Posterior vena cava (tissue), 2 donors: ENCODE measurements at places on chromosomes 12 and 14. TPM values are rescaled to one million over a fixed set of nuclear protein-coding genes. Genes with fewer than 3 reads are reported as not detected.

DNA sequence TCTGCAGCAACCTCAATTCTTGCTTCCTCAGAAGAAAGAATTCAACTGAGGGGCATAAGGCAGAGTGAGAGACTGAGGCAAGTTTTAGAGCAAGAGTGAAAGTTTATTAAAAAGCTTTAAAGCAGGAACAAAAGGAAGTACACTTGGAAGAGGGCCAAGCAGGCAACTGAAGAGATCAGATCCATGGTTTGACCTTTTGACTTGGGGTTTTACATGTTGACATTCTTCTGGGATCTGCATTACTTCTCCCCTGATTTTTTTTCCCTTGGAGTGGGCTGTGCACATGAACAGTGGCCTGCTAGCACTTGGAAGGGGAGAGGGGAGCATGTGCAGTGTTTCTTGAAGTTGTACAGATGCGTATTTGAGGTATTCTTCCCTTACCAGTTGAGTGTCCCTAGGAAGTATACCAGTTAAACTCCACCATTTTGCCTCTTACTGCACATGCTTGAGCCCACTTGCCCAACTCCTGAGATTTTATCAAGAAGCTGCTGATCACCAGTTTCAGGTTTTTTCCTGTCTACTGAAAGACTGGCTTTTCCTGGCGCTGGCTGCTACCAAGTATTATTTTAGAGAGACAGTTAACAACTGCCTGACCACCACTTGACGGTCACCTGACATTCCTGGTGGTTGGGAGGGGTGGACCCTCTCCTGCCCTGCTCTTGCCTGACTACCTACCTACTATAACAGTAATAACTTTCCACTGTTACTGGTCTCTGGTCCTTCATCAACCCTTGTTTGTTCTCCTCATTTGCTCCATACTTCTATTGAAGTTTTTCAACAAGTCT, 26.0 kb upstream of the TMTC2 start:
- no peak for DNase-seq

Gene DBX2
- total RNA-seq = 0.93 TPM

Gene FITM1
- not detected for total RNA-seq

DNA sequence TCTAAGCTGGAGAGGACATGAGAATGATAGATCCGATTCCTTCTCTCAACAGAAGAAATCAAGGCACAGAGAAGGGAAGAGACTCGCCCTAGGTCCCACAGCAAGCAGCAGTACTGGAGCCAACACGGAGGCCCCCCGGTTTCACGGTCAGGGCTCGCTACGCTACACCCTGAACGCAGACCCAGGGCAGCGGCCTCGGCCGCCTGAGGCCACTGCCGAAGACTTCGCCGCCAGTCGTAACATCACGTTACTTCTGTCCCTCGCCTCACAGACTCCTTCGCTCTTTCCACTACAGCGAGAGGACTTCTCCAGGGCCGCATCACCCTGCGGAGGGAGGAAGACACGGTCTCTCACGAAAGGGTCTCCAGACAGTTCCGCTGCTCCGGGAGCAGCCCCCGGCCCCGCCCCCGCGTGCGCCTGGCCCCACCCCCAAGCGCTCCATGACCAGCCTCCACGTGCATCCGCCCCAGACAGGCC, 411 bp upstream of the DCAF4 start:
- DNase-seq = no peak

- DNase-seq = no peak
Observed at GRCh38 chr14:82667006-82667405, 1133.4 kb upstream of the SEL1L start.

Gene TOMM20L
- total RNA-seq = not detected

GRCh38 chr12:98464190-98464589, 51.2 kb upstream of the TMPO start:
- DNase-seq = no peak
